Body of pancreas (tissue), 4 donors: ENCODE measurements at places on chromosomes 5 and 9. TPM values are rescaled to one million over a fixed set of nuclear protein-coding genes. Genes with fewer than 3 reads are reported as not detected.

Gene CDH9
- not detected for total RNA-seq

Gene HCN1
- 3.0 TPM for total RNA-seq

Gene PCDHGA9
- total RNA-seq: 8.2 TPM

Gene CORO2A
- total RNA-seq: 0.66 TPM

Gene LCN15
- not detected for total RNA-seq

Gene TTC39B
- total RNA-seq: 5.3 TPM

Gene SLC23A1
- total RNA-seq: 0.78 TPM

Gene WNT8A
- total RNA-seq: not detected
